ENCODE measurements at places on chromosomes 1 and 21.

DNA sequence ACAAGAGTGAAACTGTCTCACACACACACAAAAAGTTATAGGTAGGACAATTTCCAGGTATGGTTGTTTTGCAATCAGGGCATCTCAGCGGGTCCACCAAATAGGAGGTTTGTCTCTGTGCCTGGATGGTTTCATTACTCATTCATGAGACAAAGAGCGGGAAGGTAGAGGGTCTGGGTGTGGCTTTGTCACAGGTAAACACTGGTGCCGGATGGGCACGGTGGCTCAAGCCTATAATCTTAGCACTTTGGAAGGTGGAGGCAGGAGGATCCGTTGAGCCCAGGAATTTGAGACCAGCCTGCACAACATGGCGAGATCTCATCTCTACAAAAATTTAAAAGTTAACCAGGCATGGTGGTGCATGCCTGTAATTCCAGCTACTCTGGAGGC, 16.3 kb upstream of the ERVH48-1 start:
- DNase-seq = no peak

DNA sequence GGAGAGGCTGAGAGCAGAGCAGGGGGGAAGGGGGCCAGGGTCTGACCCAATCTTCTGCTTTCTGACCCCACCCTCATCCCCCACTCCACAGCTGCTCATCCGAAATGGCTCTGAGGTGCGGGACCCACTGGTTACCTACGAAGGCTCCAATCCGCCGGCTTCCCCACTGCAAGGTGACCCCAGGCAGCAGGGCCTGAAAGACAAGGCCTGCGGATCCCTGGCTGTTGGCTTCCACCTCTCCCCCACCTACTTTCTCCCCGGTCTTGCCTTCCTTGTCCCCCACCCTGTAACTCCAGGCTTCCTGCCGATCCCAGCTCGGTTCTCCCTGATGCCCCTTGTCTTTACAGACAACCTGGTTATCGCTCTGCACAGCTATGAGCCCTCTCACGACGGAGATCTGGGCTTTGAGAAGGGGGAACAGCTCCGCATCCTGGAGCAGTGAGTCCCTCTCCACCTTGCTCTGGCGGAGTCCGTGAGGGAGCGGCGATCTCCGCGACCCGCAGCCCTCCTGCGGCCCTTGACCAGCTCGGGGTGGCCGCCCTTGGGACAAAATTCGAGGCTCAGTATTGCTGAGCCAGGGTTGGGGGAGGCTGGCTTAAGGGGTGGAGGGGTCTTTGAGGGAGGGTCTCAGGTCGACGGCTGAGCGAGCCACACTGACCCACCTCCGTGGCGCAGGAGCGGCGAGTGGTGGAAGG, 17.1 kb upstream of the HDAC1 start:
- peak; percentile 21 for DNase-seq

DNA sequence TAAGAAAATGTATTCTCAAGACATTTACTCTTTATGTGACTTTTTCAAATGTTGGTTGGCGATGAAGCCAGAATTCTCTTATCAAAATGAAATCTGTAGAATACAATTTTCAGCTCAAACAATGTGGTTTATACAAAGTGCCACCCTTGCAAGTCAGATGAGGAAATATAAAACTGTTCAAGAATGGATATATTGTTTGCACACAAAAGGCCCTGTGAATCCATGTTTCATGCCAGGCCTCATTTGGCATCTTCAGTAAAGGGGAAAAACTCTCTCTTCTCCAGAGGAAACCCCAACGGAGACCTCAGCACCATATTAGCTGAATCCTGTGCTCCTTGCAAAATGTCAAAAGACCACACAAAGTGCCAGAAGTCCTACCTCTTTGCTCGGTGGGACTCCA, 310.4 kb downstream of the RRAGC start:
- DNase-seq = no peak

- no peak for DNase-seq
Measured at GRCh38 chr1:248589334-248589733, 8.2 kb downstream of the OR2T10 start.

GRCh38 chr1:42142894-42143675, 10.1 kb upstream of the GUCA2B start:
- no peak for DNase-seq

- no peak for DNase-seq
Measured at GRCh38 chr21:45618846-45619485, 24.6 kb upstream of the PCBP3 start.

DNA sequence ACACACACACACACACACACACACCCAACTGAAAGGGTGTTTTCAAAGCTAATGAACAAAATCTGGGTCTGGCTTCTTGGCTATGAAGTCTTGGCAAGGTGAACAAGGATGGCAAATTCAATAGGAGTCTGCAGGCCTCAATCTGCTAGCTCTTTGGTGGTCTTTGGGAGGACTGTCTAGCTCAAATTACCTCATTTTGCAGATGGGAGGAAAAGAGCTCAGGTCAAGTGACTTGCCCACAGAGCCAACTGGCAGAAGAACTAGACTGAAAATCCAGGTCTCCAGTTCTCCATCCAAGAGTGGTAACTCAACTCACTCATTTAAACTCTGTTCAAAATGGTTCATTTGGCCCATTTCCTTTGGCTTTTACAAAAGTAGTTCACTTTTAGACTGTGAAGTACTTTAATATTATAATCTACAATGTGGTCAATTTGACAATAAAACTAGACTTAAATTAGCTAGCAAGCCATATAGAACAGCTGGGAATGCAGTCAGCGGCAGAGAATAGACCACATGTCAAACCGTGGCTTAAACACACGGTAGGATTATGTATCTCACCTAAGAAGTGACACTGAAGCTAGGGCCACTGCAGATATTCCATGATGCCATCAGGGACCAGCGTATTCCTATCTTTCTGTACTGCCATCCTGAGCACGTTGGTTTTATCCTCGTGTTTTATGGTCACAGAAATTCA, 112.9 kb downstream of the APP start:
- DNase-seq = no peak

- peak; percentile 57 for DNase-seq
Measured at GRCh38 chr1:59017501-59018231, 233.8 kb upstream of the JUN start.

- DNase-seq = no peak
Measured at GRCh38 chr1:10217748-10218441, 7.5 kb downstream of the KIF1B start.

GRCh38 chr1:191671236-191671635, 487.0 kb upstream of the RGS18 start:
- no peak for DNase-seq

DNA sequence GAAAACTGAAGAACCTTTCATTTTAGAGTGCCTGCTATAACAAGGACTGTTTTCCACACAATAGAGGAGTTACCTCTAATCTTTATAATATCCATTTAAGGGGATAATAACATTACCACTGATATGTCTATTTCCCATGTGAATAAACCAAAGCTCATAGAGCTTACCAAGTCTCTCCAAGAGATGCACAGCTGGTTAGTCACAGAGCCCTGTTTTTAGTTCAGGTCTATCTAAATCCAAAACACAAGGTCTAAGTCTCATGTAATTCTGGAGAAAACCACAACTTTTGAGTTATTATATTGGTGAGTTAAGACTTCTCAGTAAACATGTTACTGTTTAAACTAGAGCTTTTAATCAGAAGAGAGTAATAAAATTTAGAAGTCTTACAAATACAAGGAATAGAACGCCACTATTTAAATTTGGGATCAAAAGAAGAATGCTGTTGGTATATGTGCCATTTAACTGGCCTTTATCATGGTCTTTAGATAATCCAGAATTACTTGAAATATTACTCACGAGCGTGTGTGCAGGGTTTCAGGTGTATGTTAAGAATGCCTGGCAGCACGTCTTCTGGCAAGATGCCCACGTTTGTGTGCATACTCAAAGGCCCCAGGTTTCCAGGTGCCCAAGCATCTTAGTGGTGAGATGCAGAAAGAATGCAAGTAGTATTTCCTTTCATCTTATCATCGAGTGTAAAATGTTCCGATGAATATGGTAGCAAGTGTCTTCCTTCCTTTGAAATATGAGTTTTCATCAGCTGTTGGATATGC, 190.6 kb downstream of the FMN2 start:
- DNase-seq = no peak

GRCh38 chr1:41355356-41355755, 5.9 kb upstream of the FOXO6 start:
- no peak for DNase-seq

DNA sequence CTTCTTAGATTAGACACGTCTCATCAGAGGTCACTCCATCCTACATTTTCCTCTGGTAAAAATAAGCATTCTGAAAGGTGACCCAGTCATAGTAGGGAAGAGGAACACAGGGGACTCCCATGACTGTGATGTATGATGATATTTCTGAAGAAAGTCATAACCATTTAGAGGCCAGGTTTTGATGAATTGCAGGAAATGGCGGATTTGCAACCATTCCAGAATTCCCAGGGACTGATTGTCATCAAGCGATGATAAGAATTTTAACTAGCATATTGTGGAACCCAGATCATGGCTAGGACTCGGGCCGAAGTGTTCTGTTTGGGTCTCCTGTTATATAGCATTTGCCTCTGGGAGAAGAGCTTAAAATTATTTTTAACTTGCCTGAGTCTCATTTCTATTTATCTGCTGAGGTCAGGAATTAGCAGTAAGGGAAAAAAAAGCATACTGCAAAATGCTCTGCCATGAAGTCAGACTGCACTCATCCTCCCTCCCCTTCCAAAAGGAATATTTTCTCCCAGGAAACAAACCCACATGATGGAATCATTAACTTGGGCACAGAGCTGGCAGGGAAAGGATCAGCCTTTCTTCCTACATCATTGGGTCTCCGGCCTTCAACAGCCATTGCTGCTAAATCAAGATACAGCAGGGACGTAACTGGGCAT, 286.7 kb downstream of the HLX start:
- no peak for DNase-seq

DNA sequence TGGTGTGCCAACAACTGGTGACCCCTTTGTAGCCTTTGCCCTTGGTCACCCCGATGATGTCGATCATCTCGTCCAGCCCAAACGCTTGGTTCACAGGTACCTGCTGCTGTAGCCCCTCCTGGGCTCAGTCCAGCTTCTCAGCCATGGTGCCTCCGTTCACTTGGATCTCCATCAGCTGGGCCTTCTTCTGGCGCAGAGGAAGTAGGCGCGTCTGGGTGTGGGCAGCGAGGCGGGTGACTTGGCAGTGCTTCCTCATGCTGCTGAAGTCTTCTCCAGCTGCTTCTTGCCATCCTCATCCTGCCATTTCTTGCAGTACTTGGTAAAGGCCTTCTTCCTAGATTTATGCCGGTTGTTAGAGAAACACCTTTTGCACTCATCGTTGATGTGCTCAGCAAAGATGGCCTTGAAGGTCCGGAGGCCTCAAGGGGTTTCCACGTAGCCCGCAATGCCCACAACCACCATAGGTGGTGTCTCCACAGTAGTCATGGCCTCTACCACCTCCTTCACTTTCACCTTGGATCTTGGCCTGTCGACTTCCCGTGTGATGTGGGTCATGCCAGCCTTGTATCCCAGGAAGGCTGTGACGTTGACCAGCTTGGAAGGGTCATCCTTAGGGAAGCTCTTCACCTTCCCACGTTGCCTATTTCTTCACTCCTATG, 13.0 kb downstream of the DOP1B start:
- peak; percentile 33 for DNase-seq

- peak; percentile 91 for DNase-seq
Measured at GRCh38 chr1:23436520-23437354, 12.2 kb upstream of the TCEA3 start.

GRCh38 chr21:34039678-34040382, 33.5 kb upstream of the MRPS6 start:
- peak; percentile 26 for DNase-seq

DNA sequence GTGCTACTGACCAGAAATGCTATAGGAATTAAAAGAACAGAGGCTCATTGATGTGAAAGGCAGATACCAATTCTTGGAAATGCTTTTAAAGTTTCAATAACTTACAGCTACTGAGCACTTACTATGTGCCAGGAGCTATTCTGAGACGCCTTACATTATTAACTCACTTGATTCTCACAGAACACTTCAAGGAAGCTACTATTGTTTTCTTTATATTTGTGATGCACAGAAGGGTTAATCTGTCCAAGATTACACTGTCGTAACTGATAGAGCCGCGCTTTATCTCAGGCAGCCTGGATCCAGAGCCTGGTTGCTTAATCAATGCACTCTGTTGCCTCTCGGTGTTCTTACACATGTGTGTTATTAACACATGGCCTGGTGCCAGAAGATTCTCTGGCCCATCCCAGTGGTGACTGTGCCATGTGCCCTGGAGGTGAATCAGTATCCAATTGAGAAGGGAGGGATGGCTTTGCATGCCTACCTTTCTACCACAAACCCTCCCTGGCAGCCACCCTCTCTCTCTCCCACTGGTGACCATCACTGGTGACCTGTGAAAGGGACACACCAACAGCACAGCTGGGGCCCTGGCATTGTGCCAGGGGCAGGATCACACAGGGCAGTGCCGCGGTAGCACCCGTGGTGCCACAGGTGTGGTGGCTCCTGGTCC, 8.8 kb downstream of the FMO1 start:
- no peak for DNase-seq

DNA sequence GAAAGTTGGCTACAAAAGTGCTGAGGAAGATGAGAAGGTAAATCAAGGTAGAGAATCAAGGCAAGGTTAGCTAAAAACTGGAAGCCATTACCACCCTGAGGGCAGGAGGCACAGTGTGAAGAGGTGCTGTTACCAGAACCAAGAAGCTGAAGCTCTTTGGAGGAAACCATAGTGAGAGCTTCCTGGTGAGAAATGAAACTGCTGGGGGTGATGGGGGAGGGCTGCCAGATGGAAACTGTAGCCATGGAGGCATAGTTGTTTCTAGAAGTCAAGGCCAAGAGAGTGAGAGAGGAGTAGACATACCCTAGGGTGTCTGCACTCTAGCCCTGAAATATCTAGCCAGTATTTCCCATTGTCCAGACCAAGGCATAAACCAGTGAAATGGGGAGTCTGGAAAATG, 28.7 kb downstream of the IFI44 start:
- no peak for DNase-seq

DNA sequence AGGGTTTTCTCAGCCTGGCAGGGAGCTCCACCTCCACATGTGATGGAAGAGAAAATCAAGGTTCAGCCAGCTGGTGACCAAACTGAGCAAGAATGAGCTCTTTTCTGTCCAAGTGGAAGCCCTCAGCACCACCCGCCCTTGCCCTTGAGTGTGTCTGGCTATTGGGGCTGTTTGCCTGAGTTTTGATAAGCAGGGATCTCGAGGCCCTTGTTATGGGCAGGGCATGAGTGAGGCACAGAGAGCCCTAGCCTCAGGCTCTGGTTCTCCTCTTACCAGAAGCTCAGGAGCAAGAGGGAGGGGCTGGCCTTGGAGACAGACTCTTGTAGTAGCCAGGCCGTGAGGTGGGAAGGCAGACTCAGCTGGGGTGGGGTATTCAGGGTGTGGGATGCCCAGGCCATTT, 37.5 kb upstream of the ARF1 start:
- DNase-seq = no peak
